ENCODE measurements at places on chromosomes 13 and 19. TPM values are rescaled to one million over a fixed set of nuclear protein-coding genes. Genes with fewer than 3 reads are reported as not detected.

Gene CXCL17
- not detected for total RNA-seq

GRCh38 chr19:13400296-13400695 lies 106.0 kb downstream of the CACNA1A start:
- no peak for DNase-seq

DNA sequence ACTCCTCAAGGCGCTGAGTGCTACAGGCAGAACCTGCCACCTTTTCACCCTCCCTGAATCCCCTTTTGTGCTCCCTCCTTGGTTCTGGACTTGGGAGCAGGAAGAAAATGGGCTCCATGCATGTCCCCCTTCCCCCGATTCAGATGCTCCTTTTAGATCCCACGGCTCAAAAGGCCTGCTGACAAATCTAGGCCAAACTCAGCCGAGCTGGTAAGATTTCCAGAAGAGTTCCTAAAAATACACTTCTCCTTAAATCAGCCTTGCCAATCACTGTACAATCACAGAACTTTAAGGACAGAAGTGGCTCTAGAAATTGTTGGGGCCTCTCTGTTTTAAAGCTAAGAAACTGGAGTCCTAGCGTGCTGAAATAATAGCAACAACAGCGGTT lies 37.3 kb downstream of the MBNL2 start:
- no peak for DNase-seq

GRCh38 chr13:59487883-59488282 lies 675.8 kb downstream of the DIAPH3 start:
- no peak for DNase-seq

DNA sequence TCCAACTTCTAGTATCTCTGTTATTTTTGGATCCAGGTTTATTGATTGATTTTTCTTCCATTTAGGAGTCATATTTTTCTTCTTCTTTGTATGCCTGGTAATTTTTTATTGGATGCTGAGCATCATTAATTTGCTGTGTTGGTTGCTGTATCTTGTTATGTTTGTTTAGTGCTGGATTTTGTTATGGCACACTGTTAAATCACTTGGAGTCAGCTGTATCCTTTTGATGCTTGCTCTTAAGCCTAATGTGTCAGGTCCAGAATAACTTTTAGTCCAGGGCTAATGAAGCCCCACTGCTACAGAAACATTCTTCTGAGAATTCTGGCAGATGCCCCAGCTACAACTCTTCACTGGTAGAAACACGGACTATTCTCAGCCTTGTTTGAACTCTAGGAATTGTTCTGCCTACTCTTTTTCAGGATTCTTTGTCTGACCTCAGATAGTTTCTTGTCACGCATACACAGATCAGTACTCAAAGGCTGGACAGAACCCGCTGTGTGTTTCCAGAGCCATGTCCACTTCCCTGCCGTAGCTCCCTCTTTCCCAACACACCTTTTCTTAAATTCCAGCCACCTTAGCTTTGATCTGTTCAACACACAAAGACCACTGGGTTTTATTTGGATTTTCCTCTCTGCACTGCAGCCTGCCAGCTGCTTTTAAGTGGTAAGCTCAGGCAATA lies 137.1 kb upstream of the WASF3 start:
- DNase-seq = no peak
